NCI-H526 (cell line): ENCODE measurements at places on chromosomes 11 and 22.
A peak's percentile ranks its signal among the peaks of the same experiment; 100 is the strongest.

GRCh38 chr11:128857341-128857740 lies 9.8 kb downstream of the KCNJ1 start:
- DNase-seq: no peak

DNA sequence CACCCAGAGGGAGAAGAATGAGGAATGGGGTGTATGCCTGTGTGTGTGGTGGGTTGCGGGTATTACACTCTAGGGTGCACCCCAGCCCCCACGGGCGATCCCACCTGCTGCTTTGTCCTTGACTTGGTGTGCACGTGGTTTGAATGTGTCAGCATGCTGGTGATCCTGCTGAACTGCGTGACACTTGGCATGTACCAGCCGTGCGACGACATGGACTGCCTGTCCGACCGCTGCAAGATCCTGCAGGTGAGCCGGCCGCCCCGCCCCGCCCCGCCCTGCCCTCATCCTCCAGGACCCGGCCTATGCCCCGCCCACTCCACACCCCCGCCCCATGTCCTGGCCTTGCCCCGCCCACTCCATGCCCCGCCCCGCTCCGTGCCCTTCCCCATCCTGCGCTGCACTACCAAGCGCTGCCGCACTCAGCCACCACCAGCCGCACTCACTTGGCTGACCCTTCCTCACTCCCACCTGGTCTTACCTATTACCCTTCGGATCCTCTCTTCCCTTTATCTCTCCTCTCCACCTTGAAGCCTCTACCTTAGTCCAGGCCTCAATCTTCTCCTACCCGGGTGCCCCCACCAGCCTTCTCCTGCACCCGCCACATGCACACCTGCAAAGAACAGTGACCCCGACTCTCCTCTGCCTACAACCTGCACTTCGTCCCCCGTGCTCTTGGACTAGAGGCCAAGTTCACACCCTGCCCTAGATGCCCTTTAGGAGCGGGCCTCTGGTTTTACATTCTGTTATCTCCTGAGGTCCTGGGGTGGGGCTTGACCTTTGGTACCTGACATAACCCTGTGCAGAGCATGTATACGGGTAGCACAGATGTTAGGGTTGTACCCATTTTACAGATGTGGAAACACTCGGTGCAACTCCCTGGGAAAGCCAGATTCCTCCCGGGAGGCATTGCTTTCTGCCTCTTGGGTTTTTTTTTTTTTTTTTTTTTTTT lies 27.7 kb downstream of the CACNA1I start:
- DNase-seq: no peak

DNA sequence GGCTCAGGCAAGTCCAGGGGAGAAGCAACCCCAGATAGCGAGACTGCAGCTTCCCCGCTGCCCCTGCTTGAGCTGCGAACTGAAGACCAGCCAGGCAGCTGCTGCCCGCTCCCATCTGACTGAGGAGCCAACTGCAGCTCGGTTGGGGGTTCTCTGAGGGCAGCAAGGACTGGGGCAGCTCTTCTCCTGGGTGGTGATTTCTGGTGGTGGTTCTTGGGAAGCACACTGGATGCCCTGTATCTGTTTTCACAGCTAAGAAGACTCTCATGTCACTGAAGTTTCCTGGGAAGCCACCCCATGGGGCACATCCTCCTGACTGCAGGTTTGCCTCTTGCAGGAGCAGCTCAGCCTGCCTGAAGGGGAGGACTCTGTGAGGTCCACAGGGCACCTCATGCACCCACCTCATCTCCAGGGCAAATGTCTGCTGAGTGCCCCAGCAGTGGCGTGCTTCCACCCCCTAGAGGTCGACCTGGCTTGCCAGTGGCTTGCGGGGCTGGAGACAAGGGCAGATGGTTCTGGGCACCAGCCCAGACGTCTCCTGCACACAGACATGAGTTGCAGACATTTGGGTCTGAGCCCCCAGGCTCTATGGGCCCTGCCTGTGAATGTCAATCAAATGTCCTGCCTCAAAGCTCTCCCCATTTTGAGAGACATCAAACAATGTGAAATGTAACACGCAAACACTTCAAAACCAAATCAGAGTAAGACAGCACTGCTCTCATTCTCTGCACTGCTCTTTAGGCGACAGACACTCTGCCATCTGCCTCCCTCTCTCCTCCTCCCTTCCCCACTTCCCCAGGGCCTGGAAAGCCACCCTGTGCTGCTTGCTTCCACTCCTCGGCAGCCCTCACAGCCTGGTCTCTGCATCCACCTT lies 800.9 kb downstream of the BRD1 start:
- no peak for DNase-seq

DNA sequence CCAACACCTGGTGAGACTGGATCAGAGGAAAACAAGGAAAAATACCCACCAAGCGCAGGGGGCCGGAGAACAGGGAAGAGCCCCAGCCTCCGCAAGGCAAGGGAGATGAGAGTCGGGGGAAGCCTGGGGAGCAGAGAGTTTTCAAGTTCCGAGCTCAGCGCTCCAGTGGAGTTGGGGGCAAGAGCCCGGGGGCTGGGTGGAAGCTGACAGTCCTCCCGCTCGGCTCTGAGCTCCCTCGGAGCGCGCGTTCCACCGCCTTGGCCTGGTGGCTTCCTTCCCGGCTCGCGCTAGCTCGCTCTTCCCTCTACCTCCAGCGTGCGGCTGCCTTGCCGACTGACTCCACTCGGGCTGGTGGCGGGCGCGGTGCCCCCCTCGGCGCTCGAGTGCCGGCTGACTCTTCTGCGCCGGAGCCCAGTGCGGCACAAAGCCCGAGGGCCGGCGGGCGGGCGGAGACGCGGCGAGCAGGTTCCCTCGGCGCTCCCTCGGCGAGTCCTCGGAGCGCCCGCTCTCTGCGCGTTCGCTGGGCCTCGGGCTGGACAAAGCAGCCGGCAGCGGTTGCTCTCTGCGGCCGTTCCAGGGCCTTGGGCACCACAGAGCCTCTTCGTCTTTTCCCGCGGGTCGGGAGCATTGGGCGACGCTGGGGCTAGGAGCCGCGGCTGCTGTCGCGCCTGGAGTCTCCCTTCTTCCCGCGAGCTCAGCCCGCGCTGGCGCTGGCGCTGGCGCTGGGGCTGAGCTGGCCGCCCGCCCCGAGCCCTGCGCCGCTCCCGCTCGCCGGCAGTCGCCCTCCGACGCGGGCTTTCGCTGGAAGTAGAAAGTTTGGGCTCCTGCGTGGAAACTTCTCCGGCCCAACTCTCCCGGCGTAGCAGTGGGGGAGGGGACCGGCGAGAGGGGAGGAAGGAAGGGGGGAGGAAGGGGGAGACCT lies 1.0 kb downstream of the PAX6 start:
- peak; percentile 87 for DNase-seq

DNA sequence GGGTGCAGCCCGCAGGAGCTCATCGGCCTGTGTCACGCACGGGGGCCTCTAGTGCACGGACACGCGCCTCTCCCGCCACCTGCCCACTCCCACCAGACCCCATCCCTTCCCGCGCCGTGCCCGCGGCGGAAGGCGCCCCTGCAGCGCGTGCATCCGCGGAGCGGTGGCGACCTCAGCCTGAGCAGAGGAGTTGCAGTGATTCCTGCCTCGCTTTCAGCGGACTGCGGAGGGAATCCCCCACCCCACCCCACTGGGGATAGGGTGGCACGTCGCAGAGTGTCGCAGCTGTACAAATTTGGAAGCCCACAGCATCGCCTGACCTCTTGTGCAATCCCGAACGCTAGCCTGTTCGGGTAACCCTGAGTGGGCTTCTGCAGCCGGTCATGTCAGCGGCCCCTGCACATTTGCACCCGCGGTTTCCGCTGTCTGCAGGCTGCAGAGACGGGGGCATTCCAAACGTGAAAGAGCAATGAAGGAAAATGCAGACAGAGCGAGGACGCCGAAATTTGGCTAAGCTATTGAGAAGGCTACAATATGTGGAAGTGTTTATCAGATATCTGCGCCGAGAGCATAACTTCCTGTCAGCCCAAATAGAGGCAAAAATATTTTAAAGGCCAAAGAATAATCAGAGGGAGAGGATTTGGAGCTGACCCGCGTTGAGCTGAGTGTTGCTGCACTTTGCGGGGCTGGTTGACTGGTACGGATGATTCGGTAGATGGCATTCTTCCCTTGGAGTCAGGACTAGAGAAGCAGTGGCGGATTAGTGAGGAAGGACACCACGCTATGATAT lies 617 bp upstream of the ARHGAP20 start:
- peak; percentile 93 for DNase-seq

- no peak for DNase-seq
These were observed 109.4 kb downstream of the KIF18A start for GRCh38 chr11:27998552-27998951.

GRCh38 chr11:1921574-1922141 lies 2.2 kb downstream of the TNNT3 start:
- DNase-seq: no peak

- no peak for DNase-seq
These were observed 83.1 kb downstream of the PARVA start for GRCh38 chr11:12460466-12460865.

DNA sequence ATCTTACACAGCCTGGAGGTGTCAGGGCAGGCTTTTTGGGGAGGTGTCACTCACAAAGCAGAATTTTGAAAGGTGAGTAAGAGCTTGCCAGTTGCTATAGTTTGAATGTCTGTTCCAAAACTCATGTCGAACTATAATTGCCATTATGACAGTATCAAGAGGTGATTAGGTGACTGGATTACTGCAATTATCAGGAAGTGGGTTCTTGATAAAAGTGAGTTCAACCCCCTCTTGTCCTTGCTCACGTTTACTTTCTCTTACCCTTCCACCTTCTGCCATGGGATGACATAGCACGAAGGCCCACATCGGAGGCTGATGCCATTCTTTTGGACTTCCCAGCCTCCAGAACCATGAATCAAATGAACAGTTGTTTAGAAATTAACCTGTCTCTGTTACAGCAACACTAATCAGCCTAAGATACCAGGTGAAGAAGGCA lies 4.7 kb upstream of the C11orf86 start:
- no peak for DNase-seq

DNA sequence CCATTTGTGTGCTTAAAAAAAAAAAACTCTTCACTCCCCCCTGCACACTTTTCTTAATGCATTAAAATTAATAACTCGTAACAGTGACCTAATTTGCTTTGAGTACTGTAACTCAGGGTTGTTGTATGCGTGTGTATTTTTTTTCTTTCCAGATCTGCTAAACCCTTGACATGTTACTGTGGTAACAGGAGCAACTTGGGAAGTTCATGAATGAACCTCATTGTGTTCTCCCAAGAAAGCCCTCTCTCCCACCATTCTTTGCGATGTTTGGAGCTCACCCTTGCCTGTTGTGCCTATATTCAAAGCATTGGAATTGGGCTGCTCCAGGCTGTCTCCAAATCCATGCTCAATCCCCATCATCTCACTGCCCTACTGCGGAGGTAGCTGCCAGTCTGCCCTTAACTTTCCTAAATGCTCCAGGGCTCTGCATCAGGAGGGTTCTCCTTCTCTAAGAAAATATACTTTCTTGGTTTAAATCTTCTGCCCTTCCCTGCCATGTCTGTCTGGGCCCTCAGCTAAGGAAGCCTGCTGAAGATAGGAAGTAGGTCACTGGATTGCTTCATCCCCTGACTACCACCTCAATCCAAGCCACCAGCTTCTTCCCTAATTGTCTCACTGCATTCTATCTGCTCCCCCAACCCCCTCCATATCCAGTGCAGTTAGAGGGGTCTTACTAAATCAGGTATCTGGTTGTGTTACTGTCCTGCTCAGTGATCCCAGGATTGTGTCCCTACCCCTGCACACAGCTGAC lies 70.3 kb downstream of the KIRREL3 start:
- DNase-seq: peak; percentile 47

GRCh38 chr11:56819916-56820315 lies 71.4 kb upstream of the OR9G4 start:
- DNase-seq: no peak

DNA sequence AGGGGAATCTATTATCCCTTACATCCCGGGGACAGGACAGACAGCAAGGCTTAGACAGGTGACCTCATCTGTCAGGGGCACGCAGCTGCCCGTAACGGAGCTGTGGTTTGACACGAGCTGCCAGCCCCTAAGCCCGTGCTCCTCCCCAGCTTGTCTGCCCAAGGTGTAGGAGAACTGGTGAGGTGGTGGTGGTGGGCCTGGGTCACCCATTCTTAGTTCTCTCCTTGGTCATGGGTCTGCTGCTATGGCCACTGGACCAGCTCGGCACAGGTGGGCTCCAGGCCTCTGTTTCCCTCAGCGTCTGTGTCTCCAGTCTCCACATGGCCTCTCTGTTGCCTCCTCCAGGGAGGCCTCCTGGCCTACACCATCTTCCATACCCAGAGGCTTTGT lies 5.4 kb downstream of the PARVG start:
- no peak for DNase-seq

- DNase-seq: no peak
These were observed 125.7 kb downstream of the DYNC2H1 start for GRCh38 chr11:103234974-103235373.

- peak; percentile 98 for DNase-seq
These were observed at the start of gene MACROD1 for GRCh38 chr11:64165842-64166635. TSS of gene MACROD1 (minus strand) at chr11:64166113. CDS start at chr11:64165994, 119 bp downstream.

DNA sequence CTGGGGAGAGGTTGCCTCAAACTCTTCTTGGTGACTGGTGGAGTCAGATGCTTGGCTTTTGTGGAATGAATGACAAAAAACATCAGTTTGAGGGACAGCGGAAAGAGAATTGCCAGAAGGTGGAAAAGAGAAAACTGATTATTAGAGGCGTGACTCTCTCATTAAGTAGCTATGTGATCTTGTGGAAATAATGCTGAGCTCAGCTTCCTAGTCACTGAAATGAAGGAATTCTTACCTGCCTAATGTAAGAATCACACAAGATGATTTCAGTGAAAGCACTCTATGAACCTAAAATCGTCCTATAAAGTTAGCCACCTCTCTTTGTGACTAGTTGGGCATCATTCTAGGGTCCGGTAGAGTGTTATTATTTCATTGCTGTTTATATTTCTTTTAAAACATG lies 498.8 kb downstream of the TMEM135 start:
- no peak for DNase-seq

DNA sequence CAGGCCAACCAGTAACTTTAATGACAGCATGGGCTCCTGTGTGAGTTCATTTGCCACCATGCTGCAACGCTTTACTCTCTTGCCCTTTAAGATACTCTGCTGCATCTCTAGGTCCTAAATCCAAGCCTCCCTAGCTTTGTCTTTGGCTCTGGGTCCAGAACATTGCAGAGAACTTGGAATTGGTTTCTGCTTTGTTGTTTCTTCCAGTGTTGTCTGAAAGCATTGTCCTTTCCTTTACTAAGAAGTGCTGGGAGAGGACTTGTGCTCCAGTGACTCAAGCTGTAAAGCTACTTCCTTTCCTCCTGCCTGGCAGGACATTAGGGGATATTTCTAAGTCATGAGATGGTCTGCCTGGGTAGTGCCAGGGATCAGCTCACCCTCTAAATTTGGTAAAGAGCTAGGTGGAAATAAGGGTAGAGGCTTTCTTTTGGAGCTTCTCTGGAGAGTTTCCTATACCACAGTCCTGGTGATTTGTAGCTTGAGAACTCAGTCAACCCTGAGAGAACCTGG lies 202.5 kb upstream of the CADM1 start:
- DNase-seq: no peak

GRCh38 chr11:23727794-23728193 lies 769.1 kb upstream of the LUZP2 start:
- DNase-seq: no peak
